ENCODE measurements at places on chromosomes 1 and 21.

GRCh38 chr1:63873751-63874150 lies 99.9 kb downstream of the ROR1 start:
- DNase-seq = no peak

GRCh38 chr1:112285746-112286145 lies 110.3 kb upstream of the CTTNBP2NL start:
- DNase-seq = no peak

- DNase-seq = no peak
Observed at GRCh38 chr1:57325117-57325516, 98.7 kb downstream of the DAB1 start.

DNA sequence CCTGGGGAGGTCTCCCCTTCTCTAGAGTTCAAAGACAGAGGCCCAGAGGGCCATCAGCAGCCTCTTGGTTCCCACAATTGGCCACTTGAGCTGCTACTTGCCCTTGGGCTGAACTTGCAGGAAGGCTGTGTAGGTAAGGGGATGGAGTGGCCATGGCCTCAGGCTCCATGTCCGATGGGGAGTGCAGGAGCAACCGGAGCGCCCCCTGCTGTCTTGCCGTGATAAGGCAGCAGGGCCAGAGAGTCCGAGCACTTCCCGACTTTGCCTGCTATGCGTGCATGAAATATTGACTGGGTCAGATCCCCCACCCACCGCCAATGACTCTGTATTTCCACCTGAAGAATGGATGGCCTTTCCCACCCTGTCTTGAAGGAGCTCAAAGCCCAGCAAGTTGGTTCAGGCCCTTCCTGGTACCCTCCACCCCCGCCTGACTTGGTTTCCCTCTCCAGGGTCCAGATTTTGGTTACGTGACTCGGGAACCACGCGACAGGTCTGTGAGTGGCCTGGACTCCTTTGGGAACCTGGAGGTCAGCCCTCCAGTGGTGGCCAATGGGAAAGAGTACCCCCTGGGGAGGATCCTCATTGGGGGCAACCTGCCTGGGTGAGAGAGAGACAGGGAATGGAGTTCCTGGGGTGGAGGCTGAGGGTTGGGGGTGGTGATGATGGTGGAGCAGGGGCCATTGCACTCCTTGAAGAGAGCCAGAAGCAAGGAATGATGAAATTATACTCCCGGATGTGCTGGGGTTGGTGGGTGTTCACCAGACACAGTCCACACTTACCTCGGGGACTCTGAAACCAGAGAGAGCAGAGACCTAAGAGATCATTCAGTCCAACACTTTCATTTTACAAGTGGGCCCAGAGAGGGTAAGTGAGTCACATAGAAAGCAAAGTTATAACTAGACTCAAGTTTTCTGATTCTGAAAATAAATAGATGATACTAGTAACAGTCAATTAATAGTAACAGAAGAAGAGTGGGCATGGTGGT lies 25.6 kb downstream of the PADI3 start:
- DNase-seq = no peak

- no peak for DNase-seq
Observed at GRCh38 chr1:203065986-203066385, 19.8 kb downstream of the MYOG start.

DNA sequence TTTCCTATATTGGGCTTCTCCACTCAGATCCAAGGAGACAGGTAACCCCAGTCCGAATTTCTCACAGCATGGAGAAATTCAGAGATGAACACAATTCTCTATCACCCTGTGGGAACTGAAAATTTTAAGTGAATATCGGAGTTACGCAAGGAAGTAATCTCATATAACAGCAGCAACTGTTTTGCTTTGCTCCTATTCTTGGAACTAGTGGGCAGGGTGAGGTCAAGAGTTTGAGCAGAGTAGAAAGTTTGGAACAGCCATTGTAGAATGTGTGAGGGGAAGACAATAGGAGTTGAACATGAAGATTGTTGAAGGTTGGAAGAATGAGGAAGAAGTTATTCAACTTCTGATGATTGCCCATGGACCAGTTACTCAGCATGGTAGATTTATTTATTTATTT lies 24.3 kb upstream of the SLC35D1 start:
- DNase-seq = no peak

DNA sequence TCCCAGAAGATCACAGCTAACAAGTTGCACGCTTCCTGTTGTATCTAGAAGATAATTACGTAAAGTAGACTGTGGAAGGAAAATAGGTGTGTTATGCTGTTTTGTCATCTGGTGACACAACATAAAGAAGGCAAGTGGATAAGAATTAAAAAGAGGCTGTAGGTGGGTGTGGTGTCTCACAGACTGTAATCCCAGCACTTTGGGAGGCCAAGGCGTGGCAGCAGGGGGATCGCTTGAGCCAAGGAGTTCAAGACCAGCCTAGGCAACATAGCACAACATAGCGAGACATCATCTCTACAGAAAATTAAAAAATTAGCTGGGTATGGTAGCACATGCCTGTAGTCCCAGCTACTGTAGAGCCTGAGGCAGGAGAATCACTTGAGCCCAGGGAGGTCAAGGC lies 17.9 kb upstream of the ZNF281 start:
- DNase-seq = no peak

- peak; percentile 36 for DNase-seq
Observed at GRCh38 chr1:207698822-207699483, 52.9 kb upstream of the CD46 start.

- no peak for DNase-seq
Observed at GRCh38 chr1:100530141-100530540, 7.8 kb upstream of the GPR88 start.

DNA sequence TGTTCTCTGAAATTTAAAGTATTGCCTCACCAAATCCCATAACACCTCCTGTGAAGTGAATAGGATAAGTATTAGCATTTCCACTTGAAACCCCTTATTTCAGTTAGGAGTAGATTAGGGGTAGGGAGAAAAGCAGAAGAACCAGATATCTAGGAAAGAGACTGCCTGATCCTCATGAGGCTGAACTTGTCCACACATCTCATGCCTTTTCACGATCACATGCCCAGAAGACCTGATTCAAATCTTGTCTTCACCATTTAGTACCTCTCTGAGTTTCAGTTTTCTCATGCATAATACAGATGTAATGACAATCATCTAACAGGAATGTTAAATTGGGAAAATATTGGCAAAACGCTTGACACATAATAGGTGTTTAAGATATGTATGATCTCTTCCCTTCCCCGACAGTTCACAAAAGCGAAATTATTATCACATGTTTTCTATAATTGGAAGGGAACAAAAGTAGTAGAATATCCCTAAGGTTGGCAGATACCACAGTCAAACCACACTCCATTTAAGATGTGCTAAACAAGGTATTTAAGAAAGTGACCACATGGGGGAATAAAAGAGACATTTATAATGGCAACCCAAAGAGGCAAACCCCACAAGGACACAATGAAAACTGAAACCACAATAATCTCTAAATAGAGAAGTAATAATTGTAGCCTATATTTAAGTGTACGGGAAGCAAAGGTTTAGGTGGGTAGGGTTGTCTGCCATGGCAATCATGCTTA lies 25.2 kb downstream of the GFI1 start:
- no peak for DNase-seq

- no peak for DNase-seq
Observed at GRCh38 chr1:110302836-110303235, 36.3 kb upstream of the RBM15 start.

- peak; percentile 74 for DNase-seq
Observed at GRCh38 chr21:42991992-42992740, 17.8 kb downstream of the PKNOX1 start.

DNA sequence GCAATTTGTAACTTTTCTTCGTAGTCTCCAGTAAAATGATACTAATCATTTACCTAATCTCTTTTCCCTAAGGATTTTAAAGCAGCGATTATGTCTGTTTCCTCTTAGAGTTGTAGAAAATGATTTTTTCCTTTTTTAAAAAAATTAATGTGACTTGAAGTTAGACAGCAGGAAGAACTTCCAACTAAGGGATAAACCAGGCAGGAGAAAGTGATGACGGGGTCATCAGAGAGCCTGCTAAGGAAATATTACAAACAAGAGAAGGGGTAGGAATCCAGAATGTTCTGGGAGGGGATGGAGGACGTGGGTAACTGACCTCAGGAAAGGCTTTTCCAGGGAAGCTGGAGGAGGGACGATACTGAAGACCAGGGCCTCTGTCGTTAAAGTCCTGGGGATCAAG lies 8.8 kb upstream of the ETV3L start:
- no peak for DNase-seq

DNA sequence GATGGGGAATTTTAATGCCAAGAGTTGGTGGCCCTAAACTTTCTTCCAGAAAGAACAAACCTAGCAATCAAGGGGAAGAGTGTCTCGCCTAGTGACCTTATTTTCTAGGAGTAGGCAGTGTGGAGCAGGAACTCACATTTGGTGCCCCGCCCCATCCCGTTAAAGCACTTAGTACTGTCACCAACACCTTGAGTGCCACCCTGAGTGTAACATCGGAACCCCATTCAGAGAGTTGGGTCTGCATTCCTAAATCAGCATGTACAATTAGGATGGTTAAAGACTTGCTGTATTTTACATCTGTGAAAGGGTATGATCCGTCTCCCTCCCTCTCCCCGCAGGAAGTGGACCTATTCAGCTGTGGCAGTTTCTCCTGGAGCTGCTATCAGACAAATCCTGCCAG lies 15.5 kb downstream of the ETS2 start:
- no peak for DNase-seq

- DNase-seq = no peak
Observed at GRCh38 chr1:103497404-103497803, 28.1 kb upstream of the RNPC3 start.

DNA sequence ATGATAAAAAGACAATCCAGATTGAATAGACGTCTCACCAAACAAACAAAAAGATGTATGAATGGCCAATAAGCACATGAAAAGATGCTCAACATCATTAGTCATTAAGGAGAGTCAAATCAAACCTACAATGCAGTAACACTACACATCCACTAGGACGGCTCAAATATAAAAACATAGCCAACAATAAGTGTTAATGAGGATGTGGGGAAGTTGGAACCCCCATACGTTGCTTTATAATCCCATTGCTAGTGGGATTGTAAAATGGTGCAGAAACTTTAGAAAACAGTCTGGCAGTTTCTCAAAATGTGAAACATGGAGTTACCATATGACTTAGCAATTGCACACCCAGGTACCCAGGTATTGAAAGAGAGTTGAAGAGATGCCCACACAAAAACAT lies 14.7 kb upstream of the IL24 start:
- no peak for DNase-seq

- DNase-seq = peak; percentile 28
Observed at GRCh38 chr1:243944429-243945160, 94.6 kb upstream of the AKT3 start.

DNA sequence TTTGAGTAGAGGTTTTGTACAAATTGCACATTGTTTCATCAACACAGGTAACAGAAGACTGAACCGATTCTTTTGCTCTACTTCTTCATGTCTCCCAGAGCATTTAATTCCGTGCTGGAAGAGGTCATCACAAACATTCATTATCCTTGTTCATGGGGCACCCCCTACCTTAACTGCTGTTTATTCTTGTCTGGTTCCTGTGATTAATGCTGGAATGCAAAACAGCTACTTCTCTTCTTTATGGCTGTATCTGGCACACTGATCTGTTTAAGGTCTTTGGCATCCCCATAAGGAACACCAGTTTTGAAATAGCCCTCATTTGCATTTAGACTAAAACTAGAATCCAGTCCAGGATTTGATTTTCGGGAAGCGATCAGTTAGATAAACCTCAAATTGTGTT lies 42.2 kb downstream of the NTNG1 start:
- DNase-seq = no peak

- no peak for DNase-seq
Observed at GRCh38 chr1:218760601-218761570, 412.8 kb upstream of the LYPLAL1 start.

DNA sequence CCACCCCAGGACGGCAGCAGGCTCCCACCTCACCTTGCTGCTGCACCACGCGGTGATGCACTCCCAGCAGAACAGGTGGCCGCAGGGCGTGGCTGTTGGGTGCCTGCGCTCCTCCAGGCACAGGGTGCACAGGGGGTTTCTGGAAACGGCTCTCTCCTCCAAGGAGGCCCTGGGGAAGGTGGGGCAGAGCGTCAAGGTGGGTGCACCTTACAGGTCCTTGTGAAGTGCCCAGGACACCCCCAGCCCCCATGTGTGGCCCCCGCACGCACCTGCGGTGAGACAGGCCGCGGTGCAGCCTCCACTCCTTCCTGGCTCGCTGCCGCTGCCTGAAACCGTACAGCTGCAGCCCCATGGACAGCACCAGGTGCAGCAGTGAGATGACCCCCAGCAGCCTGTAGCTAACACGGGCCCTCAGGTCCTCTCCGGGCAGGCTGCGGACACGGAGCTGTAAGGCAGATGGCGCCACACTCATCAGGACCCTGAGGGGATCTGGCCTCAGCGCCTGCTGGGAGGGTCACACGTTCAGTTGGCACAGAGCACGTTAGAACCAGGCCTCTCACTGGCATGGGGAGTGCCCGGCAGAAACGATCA lies 5.8 kb downstream of the PEX10 start:
- no peak for DNase-seq

- no peak for DNase-seq
Observed at GRCh38 chr1:155322571-155322952, 1.9 kb downstream of the RUSC1 start.

DNA sequence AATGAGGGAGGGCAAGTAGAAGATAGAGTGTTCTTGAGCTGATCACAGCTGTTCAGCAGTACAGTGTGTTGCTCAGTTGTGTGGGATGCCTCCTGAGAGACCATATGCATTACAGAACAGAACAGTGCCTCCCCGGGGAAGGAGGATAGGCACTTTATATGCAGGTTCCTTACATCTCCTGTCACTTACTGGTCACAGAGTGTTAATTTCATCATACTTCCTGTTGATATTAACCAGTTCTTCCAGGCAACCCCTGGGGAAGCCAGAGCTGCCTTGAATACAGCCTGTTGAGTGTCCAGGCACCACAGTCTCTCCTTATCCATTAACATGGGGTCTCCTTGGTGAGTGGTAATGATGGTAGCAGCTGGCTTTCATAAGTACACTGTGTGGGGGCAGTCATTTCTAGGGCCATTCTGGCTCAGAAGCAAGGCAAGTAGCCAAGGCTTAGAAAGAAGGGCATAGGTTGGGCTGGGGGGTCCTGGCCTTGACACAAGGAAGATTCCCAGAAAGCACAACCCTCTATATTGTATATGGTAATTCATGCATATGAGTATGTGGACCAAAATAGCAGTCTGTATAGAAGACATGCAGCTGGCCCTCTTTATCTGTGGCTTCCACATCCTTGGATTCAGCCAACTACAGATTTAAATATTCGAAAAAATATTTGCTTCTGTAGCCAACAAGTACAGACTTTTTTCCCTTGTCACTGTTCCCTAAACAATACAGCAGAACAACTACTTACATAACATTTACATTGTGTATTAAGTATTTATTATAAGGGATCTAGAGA lies 142.4 kb downstream of the ZP4 start:
- peak; percentile 27 for DNase-seq

GRCh38 chr1:26938659-26939025 lies 17.1 kb downstream of the NUDC start:
- DNase-seq = no peak
